ENCODE measurements at places on chromosomes 6 and 20.

DNA sequence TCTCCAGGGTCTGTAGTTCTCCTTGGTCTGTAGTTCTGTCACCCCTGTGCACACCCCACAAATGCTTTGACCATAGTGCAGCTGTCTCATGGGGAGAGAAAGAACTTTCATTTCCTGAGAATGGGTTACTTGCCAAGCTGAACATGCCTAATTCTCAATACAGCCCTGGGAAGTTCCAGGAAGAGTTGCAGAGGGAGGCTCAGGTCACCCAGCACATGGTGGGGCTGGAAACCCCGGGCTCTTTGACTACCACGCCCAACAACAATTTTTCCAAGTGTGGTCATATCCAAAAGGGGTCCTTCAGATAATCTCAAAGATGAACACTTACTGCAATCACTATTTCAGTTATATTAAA lies 2.2 kb upstream of the PTPRA start:
- DNase-seq: no peak

DNA sequence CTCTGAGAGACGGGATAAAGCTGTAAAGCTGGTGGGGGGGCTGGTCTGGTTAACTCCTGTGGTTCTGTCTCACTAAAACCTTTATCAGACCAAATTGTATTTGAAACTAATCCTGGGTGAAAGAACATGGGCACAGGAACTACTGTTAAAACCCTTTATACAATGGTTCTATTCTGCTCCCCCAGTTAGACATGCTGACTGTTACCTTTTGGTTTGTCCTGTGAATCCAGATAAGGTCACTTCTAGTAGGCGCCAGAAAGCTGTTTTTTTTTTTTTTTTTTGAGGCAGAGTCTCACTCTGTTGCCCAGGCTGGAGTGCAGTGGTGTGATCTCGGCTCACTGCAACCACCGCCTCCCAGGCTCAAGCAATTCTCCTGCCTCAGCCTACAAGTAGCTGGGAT lies 29.7 kb downstream of the GSTA4 start:
- DNase-seq: no peak

GRCh38 chr6:42411406-42411805 lies 40.3 kb downstream of the TRERF1 start:
- no peak for DNase-seq

- DNase-seq: no peak
These were observed 1.1 kb downstream of the ABRACL start for GRCh38 chr6:139029470-139030227.

- no peak for DNase-seq
These were observed 143.0 kb downstream of the GMDS start for GRCh38 chr6:2102316-2102883.

GRCh38 chr20:62117658-62118057 lies 4.6 kb upstream of the LSM14B start:
- DNase-seq: no peak

- DNase-seq: no peak
These were observed 80.5 kb downstream of the IMPG1 start for GRCh38 chr6:75991941-75992340.

- DNase-seq: no peak
These were observed 53.3 kb downstream of the SLC23A2 start for GRCh38 chr20:4947817-4948559.

DNA sequence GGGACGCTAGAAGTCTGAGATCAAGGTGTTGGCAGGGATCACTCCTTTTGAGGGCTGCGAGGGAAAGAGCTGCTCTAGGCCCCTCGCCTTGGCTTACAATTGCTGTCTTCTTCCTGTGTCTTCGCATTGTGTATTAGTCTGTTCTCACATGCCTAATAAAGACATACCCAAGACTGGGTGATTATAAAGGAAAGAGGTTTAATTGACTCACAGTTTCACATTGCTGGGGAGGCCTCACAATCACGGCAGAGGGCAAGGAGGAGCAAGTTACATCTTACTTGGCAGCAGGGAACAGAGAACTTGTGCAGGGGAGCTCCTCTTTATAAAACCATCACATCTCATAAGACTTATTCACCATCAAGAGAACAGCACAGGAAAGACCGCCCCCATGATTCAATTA lies 102.5 kb upstream of the ASF1A start:
- no peak for DNase-seq

DNA sequence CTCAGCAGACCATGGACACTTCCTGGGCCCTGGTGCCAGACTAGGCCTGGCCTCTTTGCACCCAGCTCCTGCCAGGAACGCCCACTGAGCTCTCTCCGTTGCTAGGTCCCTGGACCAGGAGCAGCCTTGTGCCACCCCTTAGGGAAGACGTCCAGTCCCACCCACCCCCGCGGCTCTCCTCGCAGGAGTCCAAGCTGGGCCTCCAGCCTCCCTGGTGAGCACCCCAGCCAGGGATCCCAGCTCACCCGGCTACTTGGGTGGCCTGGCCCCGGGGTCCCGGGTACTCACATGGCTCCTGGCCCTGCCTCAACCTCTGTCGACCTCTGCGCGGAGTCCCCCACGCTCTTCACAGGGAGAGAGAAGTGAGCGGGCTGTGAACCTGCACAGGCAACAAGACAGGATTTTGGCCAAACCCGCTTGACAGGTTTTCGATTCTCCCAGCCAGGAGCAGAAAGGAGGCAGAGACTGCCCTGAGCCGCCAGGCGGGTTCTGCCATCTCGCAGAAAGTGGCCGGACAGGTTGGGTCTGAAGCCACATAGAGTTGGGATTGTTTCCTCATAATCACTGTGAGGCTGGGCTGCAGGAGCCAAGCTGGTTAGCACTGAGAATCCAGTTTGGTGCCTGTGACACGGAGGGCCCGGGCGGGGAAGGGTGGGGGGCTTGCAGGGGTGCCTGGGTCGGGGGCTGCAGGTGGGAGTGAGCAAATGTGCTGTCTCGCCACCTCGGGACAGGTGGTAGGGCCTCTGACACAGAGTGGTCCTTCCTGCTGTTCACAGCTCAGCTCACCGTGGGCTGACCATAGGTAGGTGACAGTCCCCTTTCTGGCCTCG lies at the start of gene RBBP8NL:
RBBP8NL (minus strand) TSS at position 368 of the 830 bp plus-strand sequence. CDS start 7,892 bp downstream, outside the sequence.
- no peak for DNase-seq

DNA sequence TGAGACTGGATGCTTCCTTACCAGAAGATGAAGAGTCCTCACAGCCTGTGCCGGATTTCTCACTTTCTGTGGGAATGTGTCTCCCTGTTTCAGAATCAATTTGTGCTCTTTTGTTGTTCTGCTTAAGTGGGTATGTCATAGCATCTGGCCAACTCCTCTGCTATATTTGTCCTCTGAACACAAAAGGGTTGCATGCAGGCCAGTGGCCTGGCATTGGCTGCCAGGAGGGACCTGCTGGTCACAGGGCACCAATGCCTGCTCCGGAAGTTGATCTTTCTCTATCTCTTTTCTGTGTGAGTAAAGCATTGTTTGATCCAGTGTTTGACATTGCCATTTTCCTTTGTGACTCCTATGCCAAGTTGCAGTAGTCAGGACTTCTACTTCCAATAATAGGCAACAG lies 47.8 kb downstream of the JARID2 start:
- DNase-seq: no peak

DNA sequence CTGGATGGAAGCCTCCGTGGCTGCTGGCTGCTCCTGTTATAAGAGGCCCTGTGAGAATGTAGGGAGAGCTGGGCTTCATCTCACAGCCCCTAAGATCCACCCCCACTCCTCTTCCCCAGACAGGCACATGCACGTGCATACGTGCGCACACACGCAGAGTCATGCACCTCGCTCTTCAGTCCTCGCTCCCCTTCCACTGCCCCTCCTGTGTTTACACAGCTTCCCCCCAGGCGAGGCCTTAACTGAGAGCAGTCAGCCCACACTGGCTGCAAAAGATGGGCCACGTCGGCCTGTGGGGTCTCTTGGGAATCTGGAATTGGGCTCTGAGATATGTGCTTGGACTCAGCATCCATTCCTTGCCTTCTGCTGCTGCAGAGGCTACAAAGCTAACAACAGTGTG lies 35.2 kb upstream of the MLN start:
- no peak for DNase-seq

GRCh38 chr6:12291839-12292604 lies 1.9 kb downstream of the EDN1 start:
- DNase-seq: no peak

DNA sequence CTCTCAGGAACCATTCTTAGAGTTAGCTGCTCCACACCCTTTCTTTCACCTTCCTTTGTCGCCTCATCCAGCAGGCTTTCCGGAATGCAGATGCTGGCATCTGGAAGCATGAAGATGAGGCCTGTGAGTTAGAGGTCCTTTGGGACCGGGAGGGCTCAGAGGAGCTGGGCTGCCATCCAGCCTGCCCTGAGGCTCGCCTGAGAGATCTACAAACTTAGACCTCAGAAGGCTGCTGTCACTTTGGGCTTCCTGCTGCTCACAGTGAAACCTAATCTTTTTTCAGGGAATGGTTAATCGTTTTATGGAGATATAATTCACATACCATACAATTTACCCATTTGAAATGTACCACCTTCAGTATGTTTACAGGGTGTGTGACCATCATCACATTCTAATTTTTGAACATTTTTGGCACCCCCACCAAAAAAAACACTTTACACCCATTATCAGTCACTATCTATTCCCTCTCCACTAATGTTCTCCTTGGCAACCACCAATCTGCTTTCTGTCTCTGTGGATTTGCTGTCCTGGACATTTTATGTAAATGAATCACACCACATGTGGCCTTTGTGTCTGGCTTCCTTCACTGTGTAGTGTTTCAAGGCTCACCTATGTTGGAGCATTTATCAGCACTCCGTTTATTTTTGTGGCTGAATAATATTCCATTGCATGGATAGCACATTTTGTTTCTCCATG lies 20.0 kb upstream of the MPC1 start:
- no peak for DNase-seq

GRCh38 chr6:75855052-75855451 lies 106.0 kb downstream of the MYO6 start:
- DNase-seq: no peak

DNA sequence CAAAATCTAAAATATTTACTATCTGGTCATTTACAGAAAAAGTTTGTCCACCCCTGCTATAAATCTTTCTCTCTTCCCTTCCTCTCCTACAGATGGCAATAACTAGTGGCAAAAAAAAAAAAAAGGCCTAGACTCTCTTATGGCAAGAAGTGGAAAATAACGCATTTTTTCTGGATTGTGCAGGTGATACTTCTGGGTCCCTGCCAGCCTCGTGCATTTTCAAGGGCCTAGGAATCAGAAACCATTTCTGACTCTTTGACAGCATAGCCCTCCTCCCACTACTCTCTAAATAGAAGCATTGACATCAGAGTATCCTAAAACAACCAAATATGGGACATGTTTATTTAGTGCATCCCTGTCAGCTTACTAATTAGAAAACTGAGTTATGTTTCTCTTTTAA lies 251.0 kb downstream of the KHDC1L start:
- DNase-seq: no peak

- DNase-seq: no peak
These were observed 232.5 kb upstream of the KCNG1 start for GRCh38 chr20:51255417-51255816.

GRCh38 chr6:141029908-141030307 lies 1102.8 kb upstream of the GJE1 start:
- no peak for DNase-seq

DNA sequence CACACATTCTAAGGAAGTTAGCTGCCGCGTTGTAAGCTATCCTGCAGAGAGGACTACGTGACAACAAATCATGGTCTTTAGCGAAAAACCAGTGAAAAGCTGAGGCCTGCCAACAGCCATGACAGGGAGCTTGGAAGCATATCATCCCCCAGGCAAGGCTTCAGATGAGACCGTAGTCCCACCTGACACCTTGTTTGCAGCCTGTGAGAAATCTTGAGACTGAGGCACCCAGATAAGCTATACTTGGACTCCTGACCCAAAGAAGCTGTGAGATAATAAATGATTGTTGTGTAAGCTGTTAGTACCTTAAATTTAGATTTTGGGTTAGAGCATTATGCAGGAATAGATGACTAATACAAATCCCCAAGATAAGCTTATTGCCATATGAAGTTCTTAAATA lies 45.4 kb upstream of the SENP6 start:
- DNase-seq: no peak

DNA sequence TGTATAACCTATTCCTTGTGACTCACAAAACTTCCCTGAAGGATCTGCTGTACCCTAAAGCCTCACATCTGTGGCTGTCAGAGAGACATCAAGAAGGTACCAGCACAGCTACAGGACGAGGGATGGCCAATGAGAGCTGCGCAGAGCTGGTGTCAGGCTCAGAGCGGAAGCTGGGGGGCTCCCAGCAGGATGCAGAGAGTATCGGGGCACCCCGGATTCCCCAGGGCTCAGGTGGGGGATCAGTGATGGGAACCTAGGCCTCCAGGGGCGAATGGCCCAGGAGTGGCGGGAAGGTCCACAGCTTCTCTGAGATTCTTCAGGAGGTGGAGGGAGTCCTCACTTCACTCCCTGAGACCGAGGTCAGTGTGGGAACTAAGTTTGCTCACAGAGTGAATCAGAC lies 30.9 kb upstream of the SMOC2 start:
- DNase-seq: no peak

GRCh38 chr6:14452567-14453527 lies 335.3 kb downstream of the CD83 start:
- no peak for DNase-seq

DNA sequence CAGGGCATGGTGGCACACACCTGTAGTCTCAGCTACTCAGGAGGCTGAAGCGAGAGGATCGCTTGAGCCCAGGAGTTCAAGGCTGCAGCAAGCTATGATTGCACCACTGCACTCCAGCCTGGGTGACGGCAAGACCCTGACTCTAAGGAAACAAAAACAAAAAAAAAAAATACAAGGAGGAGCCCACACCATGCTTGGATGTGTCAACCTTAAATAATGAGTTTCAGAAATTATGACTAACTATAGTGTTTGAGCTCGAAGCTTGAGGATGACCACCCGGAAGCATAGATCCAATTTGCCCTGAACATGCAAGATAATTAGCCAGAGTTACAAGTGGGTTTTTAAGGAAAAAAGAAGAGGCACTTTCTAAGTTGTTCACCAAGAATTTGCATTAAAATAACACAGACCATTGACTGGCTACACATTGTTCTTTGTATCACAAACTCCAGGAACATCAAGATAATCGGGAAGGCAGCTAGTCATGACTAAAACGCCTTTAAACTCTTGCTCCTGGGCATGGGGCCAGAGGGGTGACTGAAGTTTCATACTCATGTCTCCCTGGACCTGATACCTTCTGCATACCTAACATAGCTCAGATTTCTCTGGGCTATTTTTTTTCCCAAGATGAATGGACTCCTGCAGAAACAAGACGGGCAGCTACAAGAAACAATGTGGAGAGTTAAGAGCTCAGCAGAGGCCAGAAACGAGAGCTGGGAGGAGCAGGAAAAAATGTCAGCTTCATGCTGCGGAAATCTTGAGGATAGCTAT lies 289.6 kb downstream of the PREX1 start:
- no peak for DNase-seq

- DNase-seq: no peak
These were observed 80.2 kb downstream of the CAP2 start for GRCh38 chr6:17473554-17473953.

GRCh38 chr6:3664625-3665041 lies 86.9 kb downstream of the PXDC1 start:
- no peak for DNase-seq

Measured in cortex of kidney (tissue), 1 donor.